HS-27A (cell line): ENCODE measurements at places on chromosomes 3 and 15.

DNA sequence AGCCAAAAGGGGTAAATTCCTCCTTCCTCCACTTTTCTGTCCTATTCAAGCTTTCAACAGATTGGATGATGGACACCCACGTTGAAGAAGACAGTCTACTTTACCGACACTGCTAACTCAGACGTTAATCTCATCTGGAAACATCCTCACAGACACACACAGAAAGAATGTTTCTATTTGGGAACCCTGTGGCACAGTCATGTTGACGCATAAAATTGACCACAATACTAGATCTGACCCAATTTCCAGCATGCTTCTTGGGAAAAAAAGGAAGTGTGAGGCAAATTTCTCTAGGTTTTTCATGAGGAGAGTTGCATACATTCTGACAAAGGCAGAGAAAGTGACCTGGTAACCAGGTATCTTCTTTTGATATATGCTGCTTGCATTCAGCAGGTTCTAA lies 594.1 kb downstream of the FGF12 start:
- DNase-seq = peak; percentile 15

DNA sequence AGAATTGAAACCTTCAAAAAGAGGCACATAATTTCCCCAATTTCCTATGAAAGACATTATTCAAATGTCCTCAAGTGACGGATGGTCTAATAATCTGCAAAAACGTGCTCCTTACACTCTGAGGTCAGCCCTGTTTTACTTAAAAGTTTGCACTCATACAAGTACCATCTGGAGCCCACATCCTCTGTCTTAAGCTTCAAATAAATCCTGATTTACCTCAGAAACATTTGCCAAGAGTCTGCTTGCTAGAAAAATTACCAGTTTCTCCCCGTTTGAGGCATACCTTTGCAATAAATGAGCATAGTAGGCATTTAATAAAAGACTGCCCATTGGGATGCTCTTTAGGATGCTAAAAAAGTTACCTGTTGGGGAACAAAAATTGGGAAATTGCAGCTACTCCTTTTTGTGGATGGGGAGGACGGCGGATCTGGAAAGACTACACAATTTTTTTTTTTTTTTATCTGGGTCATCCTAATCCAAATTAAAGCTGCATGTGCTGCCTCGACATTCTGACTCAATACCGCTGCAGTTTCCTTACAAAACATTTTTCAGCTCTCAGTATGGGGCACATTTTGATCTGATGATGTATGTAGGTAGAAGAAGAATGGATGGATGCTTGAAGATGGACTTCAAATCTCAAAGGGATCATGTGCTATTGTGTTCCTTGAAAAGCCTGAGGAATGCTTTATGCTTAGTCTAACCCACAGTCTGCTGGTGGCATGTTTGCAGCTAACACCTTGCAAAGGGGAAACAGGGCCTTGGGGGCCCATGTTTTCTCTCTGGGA lies 233.7 kb upstream of the ADAMTS9 start:
- DNase-seq = no peak

GRCh38 chr15:70006259-70007147 lies 91.2 kb downstream of the TLE3 start:
- DNase-seq = no peak

- DNase-seq = no peak
Observed at GRCh38 chr3:187799942-187800641, 54.8 kb upstream of the BCL6 start.

DNA sequence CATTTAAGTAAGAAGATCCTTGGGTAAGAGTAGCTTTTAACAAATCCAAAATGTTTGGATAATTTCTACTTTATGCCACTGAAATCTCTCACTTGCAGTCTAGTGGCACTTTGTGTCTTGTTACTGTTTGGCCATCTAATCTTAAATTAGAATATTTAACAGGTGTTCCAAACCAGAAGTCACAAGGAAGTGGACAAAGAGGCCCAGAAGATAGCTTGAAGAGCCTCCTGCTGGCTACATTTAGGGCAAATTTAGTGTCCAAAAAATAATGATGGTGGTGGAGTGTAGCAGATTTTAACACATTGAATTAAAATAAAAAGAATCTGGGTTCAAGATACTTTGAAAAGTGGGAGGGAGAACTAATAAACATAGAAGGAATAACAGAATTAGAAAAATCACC lies 172.2 kb downstream of the GHSR start:
- no peak for DNase-seq

DNA sequence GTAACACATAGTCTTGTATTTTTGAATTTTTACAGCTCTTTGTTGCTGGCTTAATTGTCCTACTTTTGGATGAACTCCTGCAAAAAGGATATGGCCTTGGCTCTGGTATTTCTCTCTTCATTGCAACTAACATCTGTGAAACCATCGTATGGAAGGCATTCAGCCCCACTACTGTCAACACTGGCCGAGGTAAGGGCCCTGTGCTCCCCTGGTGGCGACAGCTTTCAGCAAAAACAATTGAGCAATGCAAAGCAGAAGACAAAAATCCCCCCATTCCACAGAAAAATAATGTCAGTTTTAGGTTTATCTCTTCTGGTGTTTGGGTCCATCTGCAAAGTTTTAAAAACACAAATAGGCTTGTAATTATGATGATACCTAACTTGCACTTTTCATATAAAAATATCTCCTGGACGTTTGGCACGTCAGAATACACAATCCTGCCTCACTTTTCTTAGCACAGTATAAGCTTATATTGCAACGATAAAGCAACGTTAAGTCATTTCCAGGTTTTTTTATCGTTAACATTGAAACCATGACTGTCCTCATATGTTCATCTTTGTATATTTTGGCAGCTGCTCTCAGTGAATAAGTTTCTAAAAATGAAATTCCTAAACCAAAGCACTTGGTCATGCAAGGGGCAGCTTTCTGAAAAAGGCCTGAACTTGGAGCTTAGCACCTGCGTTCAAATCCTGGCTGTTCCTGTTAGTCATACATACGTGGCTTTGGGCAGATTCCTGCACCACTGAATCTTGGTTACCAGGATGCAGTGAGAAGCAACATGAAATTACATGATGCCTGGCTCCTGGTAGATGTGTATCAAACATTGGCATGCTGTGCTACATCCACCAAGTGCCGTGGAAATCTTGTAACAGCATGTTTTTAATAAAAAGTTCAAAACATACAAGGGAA lies 8.5 kb downstream of the SEC61A1 start:
- peak; percentile 90 for DNase-seq

GRCh38 chr3:107931326-107931725 lies 159.5 kb downstream of the CD47 start:
- no peak for DNase-seq

GRCh38 chr3:177251755-177252154 lies 54.5 kb upstream of the TBL1XR1 start:
- DNase-seq = no peak

DNA sequence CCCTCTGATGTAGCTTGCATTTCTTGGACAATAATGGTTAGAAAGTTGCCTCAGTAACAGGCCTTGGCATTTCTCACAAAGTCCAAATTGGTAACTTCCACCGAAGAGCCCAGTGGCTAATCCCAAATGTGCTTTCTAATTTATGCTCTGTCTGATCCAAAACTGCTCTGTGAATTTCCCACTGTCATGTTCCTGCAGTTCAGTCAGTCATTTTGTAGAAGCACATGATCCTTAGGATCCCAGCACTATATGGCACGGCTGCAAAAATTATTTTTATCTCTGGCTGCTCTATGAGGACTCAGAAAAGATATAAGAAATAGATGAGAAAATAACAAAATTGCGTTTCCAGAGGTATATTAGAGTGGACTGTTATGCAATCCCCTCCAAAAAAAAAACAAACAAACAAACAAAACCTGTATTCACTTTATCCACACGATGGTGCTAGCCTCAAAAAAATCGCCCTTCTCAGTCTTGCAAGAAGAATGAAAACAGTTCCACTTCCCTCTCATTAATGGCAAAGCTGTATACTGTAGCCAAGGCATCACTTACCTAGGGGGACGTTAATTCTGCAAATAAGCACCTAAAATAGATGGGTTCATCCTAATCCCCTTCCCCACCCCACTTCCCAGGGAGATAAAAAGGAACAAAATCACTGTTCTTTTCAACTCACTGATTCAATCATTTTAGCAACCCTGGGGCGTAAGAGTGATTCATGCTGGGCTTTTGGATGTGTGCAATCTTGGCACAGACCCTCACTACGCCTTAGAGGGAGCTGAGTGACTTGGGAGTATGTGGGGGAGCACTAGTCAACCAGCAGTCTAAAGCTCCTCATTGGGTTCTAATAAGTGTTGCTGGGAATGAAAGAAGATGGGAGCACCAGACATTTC lies 61.3 kb downstream of the TMCO5A start:
- peak; percentile 19 for DNase-seq

- DNase-seq = no peak
Observed at GRCh38 chr3:98914210-98915080, 12.9 kb upstream of the DCBLD2 start.

DNA sequence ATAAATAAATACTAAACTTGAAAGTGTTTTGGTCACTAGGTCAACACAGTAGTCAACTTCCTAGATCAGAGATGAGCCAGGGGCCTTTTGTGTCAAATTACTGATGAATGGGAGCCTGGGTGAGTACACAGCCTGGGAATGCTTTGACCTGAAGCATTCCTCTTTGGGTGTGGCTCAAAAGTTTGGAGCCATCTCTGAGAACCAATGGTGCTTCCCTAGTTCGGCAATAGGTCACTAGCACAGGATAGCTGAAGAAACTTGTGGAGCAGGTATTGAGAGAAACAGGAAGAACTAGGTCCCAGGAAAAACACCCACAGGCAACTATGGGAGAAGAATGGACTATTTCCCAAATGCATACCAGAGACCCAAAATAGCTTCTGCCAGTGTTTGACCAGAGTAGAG lies 56.6 kb upstream of the PLXND1 start:
- no peak for DNase-seq

GRCh38 chr15:74185710-74186348 lies 12.3 kb downstream of the ISLR start:
- no peak for DNase-seq

DNA sequence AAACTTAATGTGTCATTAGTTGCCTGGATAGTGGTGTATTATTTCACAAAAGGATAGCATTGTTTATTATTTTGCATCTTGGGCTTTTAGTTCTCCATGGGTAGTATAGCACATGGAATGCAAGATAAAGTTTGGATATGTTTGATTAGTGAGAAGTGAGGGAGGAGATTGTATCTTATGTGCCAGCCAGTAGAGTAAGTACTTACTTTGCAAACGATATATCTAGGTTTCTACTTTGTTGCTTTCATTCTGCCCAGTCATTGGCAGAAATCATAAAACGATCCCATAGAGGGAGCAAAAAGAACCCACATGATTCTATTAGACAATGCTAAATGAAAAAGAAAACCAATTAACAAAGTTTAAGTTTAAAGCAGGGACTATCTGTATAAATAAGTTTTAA lies 105.3 kb downstream of the RARB start:
- DNase-seq = no peak

DNA sequence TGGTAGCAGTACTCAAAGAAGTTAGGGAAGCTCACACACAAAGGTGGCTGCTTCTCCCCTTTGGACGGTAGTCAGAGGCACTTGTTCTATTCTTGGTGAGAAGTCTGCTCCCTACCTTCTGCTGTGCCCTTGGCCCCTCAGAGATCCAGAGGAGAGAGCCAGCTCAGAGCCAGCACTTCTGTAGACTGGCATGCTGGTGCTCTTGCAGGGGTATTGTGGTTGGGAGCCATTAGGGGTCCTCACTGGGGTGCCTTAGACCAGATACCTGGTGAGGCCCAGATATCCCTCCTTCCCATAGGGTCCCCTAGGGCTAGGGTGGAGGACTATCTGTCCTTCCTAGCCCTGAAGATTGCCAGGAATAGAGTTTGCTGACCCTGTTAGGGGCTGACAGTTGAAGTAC lies 140.6 kb downstream of the EEFSEC start:
- no peak for DNase-seq

DNA sequence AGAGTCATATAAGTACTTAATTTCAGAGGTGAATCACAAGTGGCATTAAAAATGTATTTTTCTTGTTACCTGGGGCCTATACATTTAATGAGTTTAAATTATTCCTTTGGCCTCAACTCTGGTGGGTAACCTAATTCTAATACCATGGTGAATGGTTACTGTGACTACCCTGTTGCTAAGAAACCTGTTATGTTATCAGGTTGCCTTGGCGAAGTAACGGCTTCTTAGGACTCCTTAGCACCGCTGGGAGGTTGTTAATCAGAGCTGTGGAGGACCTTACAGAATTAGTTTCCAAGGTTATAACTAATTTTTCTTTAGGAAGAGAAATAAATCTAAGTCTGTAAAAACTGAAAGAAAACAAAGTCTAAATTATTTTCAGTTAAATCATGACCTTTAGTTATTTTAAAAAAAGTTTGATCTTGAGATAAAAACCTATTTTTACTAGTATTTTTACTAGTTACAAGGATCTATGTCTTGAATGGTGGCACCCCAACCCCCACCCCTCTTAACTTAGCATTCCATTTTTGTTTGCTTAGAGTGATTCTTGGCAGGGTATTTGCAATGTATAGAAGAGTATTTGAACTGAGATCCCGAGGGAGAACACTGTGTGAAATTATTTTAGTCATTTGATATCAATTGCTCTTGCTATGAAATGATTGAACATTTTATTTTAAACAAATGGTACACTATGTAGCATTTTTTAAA lies 155.5 kb downstream of the FNDC3B start:
- DNase-seq = no peak

GRCh38 chr3:179688850-179689249 lies 36.0 kb downstream of the USP13 start:
- no peak for DNase-seq

GRCh38 chr3:169923189-169923588 lies 11.8 kb downstream of the SAMD7 start:
- DNase-seq = no peak

DNA sequence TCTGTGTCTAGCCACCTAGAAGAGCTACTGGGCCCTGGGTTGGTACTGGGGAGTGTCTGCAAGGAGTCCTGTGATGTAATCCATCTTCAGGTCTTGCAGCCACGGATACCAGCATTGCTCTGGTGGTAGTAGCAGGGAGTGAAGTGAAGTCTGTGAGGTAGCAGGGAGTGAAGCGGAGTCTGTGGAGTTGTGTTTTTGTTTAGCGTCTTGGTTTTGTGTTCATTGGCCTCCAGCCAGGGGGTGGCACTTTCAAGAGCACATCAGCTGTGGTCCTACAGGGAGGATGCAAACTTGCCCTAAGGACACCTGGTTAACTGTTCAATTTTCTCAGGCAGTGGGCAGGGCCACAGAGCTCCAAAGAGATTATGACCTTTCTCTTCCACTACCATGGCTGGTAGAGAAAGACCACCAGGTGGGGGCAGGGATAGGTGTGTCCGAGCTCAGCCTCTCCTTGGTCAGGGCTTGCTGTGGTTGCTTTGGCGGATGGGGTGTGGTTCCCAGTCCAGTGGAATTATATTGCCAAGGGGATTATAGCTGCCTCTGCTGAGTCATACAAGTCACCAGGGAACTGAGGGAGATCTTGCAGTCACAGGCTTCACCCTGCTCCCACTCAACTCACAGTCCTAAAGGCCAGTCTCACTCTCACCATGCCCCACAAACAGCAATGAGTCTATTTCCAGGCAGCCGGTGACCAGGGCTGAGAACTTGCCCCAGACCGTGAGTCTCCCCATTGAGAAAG lies 424.7 kb downstream of the ZBBX start:
- DNase-seq = peak; percentile 47
